Stimulated activated CD4-positive, alpha-beta T cell treated with anti-CD3 and anti-CD28 coated beads, TNF-alpha, amount 100 ng/mL, for 4 hours (primary cell): ENCODE measurements at places on chromosomes 4 and X.

DNA sequence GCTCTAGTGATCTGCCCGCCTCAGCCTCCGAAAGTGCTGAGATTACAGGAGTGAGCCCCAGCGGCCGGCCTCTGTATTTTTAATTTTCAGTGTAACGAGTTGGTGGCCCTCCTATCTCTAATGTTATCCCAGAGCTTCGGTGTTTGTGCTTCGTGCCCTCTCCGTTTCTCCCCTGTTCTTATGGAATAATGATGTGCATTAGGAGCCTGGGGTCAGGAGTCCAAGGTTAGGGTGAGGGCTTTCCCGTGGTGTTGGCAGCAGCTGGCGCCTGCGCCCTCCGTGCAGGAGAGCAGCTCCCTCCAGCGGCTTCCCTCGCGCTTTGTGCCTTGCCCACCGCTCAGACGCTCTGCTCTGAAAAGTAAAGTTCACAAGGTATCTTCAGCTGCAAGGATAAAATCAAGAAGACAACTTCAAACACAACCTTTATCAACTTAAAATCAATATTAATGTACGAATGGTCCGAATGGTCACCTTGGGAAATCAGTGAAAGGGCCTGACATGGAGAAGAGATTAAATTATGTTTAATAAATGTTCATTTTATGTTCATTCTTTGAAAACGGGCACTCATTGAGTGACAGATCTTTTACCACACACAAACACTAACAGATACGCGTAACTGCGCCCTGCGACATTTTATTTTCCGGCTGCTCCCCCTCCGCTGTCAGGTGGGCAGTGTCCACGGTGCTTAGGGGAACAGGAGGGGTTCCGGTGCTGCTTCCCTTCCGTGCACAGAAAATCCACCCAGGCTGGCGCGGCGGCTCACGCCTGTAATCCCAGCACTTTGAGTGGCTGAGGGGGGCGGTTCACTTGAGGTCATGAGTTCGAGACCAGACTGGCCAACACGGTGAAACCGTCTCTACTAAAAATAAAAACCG is 62.4 kb downstream of the TRAPPC11 start:
- DNase-seq: peak; percentile 9

DNA sequence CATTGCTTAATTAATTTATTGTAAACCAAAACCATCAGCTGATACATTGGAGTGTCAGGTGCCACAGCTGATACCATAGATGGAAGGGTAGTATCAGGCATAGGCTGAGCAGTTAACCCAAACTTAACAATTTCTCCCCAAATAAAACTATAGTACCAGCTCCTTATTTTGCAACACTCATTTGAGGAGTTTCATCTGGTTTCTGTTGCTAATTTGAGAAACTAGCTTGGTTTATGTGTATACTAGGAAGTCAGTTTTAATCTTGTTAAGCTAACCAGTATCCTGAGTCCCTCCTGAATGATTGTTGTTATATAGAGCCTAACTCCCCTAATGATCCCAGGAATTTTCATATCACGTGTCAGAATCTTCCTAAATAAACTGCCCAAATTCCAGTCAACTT is 12.7 kb downstream of the DCAF16 start:
- DNase-seq: no peak

- no peak for DNase-seq
Observed at GRCh38 chr4:109276482-109277095, 25.9 kb downstream of the COL25A1 start.

GRCh38 chr4:95000076-95000648 is 242.4 kb downstream of the BMPR1B start:
- DNase-seq: no peak

- DNase-seq: no peak
Observed at GRCh38 chr4:188466001-188466400, 326.8 kb downstream of the TRIML1 start.

- DNase-seq: no peak
Observed at GRCh38 chr4:16835597-16836247, 62.7 kb downstream of the LDB2 start.

DNA sequence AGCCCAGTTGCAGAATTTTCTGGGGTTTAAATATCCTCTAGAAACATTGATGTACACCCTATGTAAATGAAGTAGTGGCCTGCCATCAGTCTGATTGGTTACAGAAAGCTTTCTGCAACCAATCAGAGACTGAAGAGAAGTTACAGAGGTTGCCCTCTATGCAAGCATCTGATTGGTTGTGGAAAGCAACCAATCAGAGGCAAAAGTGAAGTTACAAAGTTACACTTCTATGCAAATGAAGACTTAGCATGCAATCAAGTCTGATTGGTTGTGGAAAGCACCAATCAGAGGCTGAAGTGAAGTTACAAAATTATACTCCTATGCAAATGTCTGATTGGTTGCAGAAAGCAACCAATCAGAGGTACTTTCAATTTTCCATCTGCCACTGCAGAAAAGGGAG is 51.9 kb upstream of the USP9X start:
- no peak for DNase-seq

DNA sequence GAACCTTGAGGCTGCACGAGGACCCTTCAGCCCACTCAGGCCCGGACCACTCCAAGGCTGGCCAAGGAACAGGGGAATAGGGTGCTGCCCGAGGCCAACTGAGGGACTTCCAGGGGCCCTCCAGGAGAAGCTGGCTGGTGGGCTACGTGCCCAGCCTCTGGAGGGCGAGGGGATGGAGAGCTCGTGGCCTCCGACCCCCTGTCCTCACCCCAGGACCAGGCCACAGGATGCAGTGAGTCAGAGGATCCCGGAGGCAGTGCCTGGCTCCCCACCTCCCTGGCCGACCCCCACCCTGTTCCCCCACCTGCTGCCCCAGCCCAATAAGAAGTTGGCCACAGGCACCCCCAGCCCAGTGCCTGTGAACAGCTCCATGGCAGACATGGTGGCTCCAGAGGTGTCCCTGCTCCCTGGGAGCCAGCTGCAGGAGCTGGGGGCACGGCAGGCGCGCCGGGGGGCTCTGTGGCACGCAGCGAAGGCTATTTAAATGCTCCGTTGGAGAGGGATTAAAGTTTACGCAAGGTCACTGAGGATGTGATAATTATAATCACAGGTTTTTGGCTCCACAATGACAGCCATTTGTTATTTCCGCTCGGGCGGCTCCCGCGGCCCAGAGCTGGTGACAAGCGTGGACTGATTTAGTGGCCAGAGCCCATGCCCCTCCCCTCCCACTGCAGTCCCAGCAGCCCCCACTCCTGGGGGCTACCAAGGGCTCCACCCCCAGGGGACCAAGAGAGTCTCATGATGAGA is 95.7 kb upstream of the NKX1-1 start:
- DNase-seq: no peak

DNA sequence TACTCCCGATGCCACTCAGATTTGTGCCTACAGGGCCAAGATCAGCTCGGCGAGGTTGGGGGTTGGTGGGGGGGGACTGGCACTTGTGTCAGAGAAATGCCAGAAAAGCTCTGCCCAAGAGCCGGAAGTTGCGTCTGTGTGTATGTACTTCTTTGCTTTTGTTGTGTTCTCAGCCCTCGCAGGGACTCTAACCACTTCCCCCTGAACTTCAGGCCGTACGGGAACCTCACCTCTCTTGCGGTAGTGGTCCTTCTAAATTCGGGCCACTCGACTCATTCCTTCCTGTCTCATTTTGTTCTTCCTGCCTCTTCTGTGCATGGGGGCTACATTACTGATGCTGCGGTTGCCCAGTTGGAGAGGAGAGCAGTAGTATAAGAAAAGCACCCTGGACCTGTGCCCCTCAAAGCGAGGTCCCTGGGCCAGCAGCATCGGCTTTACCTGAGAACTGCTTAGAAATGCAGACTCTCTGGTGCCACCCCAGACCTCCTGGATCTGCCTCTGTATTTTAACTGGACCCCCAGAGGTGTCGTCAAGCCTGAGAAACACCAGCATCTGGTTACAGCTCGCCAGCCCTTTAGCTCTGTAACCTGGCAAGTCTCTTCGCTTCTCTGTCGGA is 146.3 kb upstream of the RPS6KA3 start:
- DNase-seq: no peak

GRCh38 chrX:141164406-141164805 is 12.5 kb downstream of the LDOC1 start:
- no peak for DNase-seq

- DNase-seq: no peak
Observed at GRCh38 chr4:78250500-78250899, 193.4 kb downstream of the FRAS1 start.

DNA sequence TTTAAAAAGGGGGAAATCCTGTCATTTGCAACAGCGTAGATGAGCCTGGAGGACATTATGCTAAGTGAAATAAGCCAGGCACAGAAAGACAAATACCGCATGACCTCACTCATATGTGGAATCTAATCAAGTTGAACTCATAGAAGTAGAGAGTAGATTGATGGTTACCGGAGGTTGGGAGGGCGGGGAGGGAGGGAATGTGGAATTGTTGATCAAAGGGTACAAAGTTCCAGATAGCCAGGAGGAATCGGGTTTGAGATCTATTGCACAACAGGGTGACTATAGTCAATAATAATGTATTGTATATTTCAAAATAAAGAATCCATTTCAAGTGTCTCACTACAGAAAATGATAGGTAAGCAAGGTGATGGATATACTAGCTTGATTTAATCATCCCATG is 393.2 kb downstream of the BCOR start:
- DNase-seq: no peak

DNA sequence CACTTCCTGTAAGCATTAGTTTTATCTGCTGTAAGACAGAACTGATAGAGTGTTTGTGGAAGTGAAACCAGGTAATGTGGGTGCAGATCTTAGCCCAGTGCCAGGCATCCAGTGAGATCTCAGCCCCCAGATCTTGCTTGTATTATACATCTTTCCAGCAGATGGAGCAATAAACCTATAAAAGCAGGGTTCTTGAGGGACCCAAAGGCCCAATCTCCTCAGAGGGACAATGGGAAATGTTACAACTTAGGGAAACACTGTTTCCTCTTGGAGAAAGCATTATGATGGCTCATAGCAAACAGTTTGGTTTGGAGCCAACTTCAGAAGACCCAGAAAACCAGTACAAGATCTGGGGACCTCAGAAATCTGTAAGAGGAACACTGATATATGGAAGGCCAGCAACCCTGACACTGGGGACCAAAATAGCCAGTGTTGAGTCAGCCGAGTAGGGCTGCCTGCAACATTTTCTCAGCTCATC is 206.3 kb downstream of the SLC7A11 start:
- no peak for DNase-seq

DNA sequence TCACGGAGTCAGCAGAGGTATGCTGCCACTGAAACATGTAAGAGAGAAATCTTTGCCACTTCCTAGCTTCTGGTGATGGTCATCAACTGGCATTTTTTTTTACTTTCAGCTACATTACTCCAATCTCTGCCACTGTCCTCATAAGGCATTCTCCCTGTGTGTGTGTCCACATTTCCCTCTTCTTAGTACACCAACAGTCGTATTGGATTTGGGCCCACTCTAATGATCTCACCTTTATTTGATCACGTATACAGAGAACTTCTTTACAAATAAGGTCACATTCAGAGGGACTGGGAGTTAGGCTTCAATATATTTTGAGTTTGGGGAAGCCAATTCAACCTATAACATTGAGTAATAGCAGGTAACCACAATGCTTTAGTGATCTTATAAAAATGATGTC is 649.1 kb downstream of the GRID2 start:
- no peak for DNase-seq

GRCh38 chrX:42189576-42189975 is 266.2 kb upstream of the CASK start:
- no peak for DNase-seq

GRCh38 chrX:52437212-52437611 is 58.4 kb upstream of the XAGE1A start:
- DNase-seq: no peak

DNA sequence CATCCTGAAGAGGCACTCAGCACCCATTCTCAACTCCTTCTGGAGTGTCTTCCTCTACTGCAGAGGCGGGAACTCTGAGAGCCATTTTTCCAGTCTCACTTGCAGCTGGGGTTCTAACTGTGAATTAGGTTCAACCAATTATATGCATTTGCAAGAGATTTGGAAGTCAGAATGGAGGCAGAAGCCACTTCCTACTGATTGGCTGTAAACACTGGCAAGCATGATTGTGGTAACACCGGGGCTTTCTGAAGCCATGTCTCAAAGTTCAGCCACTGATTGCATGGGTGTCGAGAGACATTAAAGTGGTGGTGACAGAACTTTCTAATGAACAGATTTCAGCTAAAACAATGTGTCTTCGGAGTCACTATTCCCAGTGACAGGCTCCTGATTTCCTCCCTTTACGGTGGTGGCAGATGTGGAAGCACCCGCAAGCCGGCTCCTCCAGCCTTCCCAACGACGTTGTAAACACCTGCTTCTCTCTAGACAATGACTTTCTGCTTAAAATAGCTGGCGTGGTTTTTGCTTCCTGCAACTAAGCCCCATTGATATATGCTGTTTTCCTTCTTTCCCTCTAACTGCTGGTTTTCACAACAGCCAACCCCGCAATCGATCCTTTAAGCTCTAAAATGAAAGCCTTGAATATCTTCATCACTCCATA is 92.0 kb downstream of the IRF2 start:
- DNase-seq: no peak

- no peak for DNase-seq
Observed at GRCh38 chrX:110087485-110088356, 84.8 kb downstream of the TMEM164 start.

- no peak for DNase-seq
Observed at GRCh38 chr4:40306976-40307375, 28.2 kb upstream of the CHRNA9 start.

GRCh38 chrX:25872786-25873185 is 265.4 kb upstream of the MAGEB18 start:
- no peak for DNase-seq

DNA sequence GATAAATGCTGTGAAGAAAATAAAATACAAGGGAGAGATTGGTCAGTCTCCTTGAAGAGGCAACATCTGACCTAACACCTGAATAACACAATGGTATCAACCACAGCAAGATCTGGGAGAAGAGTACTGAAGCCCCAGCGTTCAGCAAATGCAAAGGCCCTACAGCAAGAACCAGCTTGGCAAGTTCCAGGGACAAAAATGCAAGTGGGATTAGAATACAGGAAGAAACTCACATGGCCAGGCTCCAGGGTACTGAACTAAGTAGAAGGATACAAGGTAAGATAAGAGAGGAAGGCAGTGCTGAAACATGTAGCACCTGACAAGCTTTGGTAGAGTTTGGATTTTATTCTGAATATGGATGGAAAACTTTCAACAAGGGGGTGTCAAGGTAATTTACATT is 3.6 kb downstream of the SMIM14 start:
- no peak for DNase-seq

DNA sequence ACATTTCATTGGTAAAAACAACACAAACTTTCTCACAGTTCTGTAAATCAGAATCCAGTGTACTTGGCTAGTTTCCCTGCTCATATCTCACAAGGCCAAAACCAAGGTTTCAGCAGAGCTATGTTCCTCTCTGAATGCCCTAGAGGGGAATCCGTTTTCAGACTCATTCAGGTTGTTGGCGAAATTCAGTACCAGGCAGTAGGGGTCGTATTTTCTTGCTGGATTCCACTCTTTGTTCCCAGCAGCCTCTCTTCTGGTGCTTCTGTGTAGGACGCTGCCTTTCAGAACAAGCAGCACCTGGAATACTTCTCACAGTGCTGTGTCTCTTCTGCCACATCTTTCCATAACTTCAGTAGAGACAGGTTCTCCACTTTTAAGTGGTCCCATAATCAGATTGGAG is 351.9 kb downstream of the PCDH18 start:
- no peak for DNase-seq
